T-helper 2 cell treated with Interferon-gamma antibody and Interleukin-4, amounts not matched to agents 5 μg/mL and 100 μg/mL, for 36 hours (primary cell): ENCODE measurements at places on chromosomes 3 and 15.

- DNase-seq = no peak
Measured at GRCh38 chr3:137097386-137097785, 139.6 kb downstream of the IL20RB start.

GRCh38 chr3:172591876-172592771 lies 68.9 kb upstream of the TNFSF10 start:
- DNase-seq = peak; percentile 96

GRCh38 chr3:14404631-14405359 lies 2.4 kb downstream of the SLC6A6 start:
- DNase-seq = no peak

DNA sequence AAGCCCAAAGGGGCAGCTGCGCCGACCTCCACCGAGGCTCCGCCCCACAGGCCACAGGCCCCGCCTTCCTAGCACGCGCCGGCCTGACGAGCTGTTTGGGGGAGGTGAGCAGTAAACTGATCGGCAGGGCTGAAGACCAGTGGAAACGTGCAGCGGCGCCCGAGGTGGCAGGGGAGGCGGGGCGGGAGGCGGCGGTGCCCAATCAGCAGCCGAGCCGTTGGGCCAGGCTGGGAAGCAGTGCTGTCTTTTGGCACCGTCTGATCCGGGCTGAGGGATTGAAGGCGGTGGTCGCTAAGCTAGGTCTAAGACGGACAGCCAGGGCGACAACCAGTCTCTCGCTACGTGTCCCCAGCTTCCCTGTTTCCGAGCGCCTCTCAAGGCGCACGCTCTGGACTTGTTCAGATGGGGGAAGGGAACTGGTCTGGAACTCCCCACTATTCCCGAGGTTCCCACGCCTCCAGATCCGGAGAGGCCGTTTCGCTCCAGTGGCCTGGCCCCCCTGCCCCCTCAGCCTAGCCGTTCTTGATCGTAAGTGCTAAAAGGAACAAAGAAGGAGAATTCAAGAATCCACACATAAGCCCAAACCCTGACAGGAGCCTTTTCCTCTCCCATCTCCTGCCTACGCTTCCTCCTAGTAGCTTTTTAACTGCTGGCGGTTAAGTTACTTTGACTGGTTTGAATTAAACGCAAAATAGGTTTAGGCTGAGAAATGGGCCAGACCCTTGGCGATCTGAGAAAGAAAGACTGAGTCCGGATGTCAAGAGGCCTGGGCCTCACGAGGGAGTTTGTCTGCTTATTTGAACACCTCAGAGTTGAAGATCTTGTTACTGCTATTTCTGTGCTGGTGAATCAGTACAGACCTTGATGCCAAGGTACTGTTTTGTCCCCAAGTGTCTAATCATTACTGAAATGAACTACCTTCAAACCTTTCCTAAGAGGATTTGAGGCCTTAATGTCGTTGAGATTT lies at the start of gene FMN1:
Gene FMN1, minus strand, starts transcription at position 11 of the 967 bp plus-strand sequence. CDS start 39,800 bp downstream, outside the sequence.
- DNase-seq = peak; percentile 81

GRCh38 chr3:43996379-43997301 lies 245.0 kb upstream of the TOPAZ1 start:
- DNase-seq = no peak
